ENCODE measurements at places on chromosomes 12 and 14.

DNA sequence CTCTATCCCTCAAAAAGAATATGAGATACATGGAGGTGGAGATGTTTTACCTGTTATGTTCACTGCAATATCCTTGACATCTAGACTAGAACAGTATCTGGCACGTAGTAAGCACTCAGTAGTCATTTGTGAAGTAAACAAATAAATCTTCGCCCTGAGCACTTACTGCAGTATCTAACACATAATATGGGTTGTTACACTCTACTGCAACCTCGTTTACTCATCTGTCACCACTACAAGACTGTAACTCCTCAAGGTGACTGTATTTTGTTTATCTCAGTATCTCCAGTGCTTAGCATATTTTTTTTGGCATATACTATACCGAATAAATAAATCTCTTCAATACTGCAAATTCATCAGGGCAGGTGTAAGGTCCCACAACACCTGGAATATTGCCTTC lies 66.1 kb downstream of the WASHC3 start:
- peaks cover 4% of the 10 kb centered on the region for H3K4me1 ChIP-seq
- no peaks in the 10 kb centered on the region for H3K36me3 ChIP-seq
- no peaks in the 10 kb centered on the region for H3K27me3 ChIP-seq
- DNase-seq, result no peak

DNA sequence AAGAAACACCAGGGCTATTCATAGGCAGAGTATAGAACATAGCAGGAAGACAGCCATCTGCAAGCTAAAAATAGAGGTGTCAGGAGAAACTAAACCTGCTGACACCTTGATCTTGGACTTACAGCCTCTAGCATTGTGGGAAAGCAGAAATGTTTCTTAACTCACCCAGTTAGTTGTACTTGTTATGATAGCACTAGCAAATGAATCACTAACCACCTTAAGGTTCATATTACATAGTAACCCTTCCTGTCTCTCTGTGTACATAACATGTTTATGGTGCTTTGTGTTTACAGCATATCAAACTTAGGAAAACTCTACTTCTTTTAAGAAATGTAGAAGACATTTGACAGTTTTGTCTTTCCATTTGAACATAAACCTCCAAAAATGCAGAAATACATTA lies 1031.3 kb downstream of the FSCB start:
- no peak overlapping the region for H3K27ac ChIP-seq
- H3K4me1 ChIP-seq, result no peaks in the 10 kb centered on the region

- DNase-seq, result no peak
- H3K4me3 ChIP-seq, result no peak overlapping the region
- H3K4me1 ChIP-seq, result peaks cover 38% of the 10 kb centered on the region
- H3K27me3 ChIP-seq, result no peaks in the 10 kb centered on the region
Measured at GRCh38 chr12:12818701-12819100, 5.6 kb downstream of the DDX47 start.

- H3K4me1 ChIP-seq, result no peaks in the 10 kb centered on the region
- H3K36me3 ChIP-seq, result no peaks in the 10 kb centered on the region
- no peak for DNase-seq
- no peaks in the 10 kb centered on the region for H3K27me3 ChIP-seq
Measured at GRCh38 chr12:122610911-122611310, 83.9 kb downstream of the KNTC1 start.

GRCh38 chr12:52496590-52497071 lies 3.6 kb upstream of the KRT6A start:
- H3K27ac ChIP-seq, result no peak overlapping the region
- peaks cover 6% of the 10 kb centered on the region for H3K27me3 ChIP-seq
- H3K36me3 ChIP-seq, result no peaks in the 10 kb centered on the region

- no peaks in the 10 kb centered on the region for H3K36me3 ChIP-seq
- H3K4me3 ChIP-seq, result no peak overlapping the region
Measured at GRCh38 chr12:53561590-53561953, 54.3 kb upstream of the NPFF start.

DNA sequence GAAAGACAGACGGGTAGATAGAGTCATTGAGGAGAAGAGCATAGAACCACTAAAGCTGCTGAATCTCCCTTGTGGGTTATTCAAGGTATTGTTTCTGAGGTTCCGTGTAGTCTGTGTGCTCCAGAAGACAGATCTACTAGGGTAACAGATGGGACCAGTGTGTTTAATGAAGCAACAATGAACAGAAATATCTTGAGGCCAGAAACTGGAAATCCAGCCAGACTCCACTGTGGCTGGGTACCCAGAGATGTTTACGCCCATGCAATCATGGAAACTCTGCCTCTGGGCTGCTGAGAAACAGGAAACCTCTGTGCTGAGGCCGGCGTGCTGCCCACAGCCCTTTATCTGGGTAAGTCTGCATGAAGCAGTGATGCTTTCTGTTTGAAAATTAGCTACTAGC lies 8.3 kb downstream of the PROX2 start:
- no peaks in the 10 kb centered on the region for H3K36me3 ChIP-seq
- no peak overlapping the region for H3K4me3 ChIP-seq

All from gastrocnemius medialis (tissue), 4 donors.